ENCODE measurements at places on chromosomes 5 and 9.

DNA sequence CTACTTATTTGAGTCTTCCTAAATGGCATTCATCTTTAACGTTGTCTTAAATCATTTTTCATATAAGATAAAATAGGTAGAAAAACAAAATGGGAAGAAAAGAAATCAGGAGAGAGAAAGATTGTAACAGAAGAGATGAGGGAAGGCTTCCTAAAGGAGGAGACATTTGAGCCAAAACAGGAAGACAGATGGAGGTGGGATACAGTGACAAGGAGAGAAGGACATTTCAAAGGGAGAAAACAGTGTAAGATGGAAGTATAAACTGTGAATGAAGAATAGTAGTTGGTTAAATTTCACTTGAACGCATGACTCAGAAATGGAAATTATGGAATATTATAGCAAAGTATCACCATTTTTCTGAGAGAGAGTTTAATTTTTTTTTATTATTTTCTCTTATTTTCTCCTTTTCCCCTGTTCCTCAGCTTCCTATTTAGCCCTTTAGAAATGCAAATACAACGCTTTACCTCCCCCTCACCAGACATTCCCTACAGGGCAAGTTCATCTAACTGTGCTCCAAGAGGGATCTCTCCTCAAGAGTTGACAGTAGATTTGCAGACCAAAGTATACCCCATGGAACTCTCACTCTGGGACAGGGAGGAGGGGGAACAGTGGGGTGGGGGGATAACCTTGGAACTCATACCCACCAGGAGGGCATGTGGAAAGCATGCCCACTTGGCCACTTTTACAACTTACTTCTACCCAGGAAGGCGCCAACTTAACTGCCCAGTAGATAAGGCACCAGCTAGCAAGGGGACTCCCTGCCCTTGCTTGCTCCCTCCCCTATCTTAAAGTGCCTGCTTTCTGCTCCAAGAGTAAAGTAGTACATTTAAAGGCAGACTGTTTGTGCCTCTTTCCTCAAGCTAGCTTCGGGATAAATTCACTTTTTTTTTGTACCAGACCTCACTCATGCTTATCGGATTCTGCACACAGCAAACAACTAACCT, 304.7 kb upstream of the POU5F2 start:
- no peak for DNase-seq

DNA sequence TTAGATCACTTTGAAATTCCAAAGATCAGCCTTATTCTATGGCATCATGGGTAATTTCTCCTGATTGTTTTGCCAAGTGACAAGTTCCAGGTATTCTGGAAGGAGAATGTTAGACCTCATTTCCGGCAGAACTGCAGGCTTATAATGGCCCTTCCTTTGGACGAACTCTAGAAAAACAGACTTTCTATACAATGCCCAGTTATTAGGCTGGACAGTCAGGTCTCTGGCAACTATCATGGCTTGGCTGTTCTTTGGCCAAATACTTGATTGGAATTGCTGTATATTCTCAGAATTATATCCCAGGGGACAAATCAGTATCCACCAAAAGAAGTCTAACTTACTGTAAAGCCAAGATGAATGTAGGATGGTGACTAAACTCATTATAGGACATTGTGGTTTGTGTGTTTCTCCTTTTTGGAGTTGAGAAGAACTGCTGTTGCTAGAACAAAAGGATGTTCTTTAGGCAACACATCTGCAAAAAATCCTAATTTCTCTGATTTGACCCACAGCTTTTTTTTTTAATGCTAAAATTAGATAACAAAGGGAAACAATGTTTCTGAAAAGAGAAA, 69.0 kb downstream of the ADAMTSL1 start:
- no peak for DNase-seq

DNA sequence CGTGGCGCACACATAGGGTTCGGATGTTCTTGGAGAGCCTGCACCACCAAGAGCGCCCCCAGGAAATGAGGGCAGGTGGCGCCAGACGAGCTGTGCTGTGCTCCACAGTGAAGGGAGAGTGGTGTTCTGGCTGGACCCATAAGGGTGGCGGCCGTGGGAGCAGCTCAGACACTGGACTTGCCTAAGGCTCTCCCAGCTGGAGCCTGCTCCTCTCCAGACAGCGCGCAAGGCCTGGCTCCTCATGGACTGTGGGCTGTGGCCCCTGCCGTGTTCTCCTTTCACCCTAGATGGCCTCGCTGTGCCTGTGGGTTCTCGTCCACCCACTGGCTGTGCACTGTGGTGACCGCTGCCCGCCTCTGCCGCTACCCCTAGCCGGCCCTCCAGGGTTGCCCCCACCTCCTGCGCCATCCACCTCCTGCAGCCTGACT, 92.9 kb downstream of the EHMT1 start:
- DNase-seq = no peak

GRCh38 chr5:103569313-103570060, 6.9 kb upstream of the NUDT12 start:
- DNase-seq = no peak

GRCh38 chr9:136194540-136194939, 10.4 kb downstream of the LHX3 start:
- DNase-seq = no peak

DNA sequence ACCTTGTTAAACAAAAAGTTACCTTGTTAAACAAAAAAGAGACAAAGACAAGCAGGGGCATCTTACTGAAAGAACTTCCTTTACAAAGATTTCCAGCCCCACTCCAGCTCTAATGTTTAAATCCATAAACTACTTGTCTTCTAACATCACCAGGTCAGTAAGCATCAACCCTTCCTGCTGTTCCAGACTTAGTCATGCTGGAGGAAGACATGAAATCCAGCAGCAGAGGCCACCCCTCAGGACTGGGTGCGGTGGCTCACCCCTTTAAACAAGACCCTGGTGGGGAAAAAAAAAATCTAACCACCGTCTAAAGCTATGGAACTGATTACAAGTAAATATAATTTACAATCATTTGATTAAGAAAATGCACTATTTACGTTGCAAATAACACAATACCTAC, 9.1 kb downstream of the PDCL start:
- no peak for DNase-seq

- DNase-seq = no peak
Observed at GRCh38 chr9:34518110-34518616, 4.6 kb downstream of the ENHO start.

- DNase-seq = no peak
Observed at GRCh38 chr9:130263601-130264413, 1.8 kb upstream of the HMCN2 start.

DNA sequence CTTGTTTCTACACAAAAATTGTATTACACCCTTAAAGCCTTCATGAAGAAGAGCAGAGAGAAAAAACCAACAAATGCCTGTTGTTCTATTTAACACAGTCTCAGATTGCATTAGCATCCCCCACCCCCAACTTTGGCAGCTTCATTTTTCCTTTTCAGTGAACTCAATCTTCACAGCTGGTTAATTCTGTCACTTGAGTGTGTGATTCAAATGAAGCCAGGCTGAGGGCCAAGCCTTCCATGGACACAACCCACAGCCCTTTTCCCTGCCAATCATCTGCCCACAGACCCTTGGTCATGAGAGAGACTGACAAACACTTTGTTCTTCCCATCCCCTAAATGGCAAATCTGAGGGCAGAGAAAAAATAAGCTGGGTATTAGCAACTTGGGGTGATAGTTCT, 217.5 kb upstream of the NMUR2 start:
- DNase-seq = no peak

DNA sequence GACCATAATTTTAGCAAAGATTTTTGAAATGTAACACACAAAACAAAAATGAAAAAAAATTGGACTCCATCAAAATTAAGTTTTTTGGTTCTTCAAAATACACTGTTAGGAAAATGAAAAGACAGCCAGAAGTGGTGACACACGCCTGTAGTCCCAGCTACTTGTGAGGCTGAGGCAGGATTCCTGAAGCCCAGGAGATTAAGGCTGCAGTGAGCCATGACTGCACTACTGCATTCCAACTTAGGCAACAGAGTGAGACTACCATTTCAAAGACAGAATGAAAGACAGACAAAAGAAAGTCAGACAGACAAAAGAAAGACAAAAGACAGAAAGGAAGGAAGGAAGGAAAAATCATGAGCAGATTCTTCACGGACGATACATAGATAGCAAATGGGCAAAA, 7.5 kb downstream of the DIAPH1 start:
- DNase-seq = no peak

DNA sequence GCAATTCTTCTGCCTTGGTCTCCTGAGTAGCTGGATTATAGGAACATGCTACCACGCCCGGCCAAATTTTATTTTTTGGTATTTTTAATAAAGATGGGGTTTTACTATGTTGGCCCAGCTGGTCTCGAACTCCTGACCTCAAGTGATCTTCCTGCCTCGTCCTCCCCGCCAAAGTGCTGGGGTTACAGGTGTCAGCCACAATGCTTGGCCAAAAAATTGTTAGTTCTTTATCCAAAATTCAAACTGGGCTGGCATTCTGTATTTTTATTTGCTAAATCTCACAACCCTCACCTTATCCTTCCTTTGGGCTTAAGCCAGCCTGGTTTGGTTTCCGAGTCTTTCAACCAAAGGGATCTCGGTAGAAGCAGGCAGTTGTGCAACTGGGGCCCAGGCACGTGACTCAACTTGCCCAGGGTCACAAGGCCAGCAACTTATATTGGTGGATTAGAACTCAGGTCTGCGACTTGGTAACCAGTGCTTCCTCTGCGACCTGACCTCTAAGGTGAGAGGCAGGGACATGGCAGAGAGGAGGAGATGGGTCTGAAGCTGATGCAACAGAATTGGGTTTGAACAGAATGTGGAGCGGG, 26.5 kb upstream of the BOD1 start:
- DNase-seq = no peak

DNA sequence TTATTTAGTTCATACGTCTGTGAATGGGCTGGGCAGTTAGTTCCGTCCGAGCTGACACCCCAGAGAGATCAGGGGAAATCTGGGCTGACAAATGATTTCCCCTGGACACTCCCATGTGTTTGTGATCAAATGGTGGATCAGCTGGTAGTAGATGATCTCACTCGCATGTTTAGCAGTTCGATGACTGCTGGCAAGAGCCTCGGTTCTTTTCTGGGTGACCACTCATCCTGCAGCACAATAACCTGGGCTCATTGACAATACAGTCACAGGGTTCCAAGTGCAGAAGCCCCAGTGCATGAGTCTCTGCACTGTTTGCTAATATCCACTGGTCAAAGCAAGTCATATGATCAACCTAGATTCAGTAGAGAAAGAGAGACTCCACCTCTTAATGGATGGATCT, 155.9 kb downstream of the NR2F1-AS1 start:
- no peak for DNase-seq

- DNase-seq = no peak
Observed at GRCh38 chr9:127873223-127873691, 4.2 kb downstream of the AK1 start.

DNA sequence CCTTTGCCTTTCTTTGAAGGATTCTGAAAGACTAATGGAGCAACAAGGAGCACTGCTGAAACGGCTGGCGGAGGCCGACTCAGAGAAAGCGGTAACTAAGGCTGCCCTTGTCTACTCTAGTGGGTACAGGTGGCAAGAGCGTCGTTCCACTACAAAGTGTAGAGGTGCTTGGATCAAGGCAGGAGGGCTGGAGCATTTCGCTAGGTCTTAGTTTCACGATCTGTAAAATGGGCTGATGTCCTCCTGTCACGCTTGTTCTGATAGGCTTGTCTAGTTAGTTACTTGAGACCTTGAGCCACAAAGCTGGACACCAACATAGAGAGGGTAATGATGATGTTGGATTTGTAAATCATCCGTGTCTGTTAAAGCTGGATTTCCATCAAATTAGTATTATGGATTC, 23.0 kb upstream of the GLE1 start:
- no peak for DNase-seq
